Kidney tubule cell (primary cell): ENCODE measurements at places on chromosomes 13 and 19.
A peak's percentile ranks its signal among the peaks of the same experiment; 100 is the strongest.

GRCh38 chr19:3720349-3720917, 12.2 kb downstream of the TJP3 start:
- no peak for DNase-seq

DNA sequence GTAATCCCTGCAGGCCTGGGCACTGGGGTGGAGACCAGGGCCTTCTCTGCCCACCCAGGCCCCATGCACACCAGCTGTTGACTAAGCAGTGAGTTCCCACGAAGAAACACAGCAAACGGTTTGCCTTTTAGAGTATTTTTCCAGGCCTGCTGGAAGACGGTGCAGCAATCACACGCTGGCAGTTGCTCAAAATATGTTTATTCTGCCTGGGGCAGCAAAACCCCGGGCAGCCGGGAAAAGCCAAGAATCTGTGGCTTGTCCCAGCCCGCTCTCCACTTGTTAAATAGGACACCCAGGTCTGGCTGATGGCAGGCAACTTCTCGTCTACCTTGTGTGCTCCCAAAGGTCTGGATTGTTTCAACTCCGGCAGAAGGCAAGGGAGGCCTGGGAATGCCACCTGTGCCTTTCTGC, 40.8 kb downstream of the GGACT start:
- no peak for DNase-seq

DNA sequence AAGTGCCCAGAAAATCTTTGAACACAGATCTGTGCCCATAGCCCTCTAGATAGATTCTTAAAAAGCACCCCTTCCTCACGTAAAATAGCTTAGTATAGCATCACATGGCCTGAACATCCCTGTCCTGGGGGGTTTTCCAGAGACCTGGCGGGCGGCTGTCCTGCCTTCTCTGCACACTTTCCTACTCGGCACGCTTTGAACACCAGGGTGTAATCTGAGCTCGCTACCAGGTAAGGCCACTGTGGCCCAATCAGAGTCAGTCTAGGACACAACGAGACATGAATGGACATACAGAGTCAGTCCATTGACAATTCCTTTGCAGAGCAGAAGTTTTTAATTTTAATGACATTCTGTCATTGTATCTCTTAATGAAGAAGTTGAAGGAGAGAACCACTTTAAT, 8.1 kb downstream of the CYP2A13 start:
- DNase-seq: no peak

DNA sequence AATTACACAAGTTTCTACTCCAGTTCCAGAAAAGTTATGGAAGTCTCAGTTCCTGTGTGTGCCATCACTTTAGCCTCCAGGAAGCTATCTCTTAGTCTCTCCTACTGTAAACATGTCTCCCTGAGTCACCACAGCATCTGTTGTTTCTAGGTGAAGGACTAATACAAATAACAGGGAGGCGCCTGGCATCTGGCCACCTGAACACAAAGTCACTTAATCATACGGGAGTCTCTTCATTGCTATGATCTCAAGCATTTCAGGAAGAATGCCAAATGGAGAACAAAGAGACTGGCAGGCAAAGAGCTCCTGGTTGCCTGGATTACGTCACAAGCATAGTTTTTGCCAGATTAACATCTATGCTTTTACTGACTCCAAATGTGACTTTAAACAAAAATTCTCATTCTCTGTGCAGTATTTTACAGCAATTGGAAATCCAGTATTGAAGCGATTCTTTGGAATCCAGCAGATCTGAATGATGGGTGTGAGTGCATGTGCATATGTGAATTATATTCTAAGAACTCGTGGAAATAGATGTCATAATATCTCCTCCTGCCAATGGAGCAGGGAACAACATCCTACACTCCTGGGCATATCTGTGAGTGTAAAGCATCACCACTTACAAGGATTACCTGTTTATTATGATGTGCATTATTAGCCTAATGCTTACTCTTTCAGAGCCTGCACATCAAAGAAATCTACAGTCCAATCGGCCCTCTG, 572.8 kb downstream of the PCDH9 start:
- DNase-seq: peak; percentile 99

DNA sequence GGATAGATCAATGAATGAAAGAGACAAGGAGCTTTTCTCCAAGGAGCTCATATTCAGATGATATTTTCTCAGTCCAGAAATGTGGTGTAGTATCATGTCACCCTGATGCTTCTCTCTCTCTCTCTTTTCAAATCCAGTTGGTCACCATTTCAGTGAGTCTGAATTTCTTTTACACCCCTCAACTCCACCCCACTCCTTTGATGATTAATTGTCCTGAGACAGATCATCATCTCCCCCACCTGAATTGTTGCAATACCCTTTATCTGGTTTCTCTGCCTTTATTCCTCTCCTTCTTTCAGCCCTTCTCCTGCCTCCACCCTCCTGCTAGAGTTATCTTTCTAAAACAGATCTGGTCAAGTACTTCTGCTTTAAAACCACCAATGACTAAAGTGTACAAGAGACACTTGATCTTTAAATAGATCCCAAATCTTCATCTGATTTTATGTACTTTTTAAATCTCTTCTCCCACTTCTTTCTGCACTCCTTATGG, 299.8 kb downstream of the KLF5 start:
- no peak for DNase-seq

GRCh38 chr13:47117268-47117667, 220.4 kb upstream of the HTR2A start:
- DNase-seq: peak; percentile 60

- no peak for DNase-seq
These were observed 10.3 kb downstream of the ATG4D start for GRCh38 chr19:10553943-10554381.

DNA sequence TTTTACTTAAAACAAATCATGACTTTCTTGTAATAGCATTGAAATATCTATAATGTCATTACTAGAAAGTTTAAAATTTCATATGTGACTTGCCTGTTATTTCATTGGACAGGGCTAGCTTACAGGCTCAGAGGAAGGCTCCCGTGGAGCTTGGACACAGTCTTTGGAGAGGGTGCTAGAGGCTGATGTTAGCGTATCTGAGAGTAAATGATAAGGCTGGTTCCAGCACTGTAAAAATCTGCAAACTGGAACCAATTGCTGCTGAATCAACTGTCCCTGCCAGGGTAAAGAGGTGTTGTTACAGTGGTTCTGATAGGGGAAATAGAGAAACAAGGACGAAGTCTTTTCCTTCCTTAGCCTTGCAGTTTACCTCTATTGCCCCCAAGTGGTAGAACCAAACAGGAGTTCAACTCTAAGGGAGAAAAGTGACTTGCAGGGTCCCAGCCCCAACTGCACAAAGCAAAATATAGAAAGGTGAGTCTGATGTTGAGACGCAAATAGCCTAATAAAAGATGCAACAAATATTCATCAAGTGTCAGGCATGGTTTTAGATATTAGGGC, 901.7 kb downstream of the DIAPH3 start:
- no peak for DNase-seq

DNA sequence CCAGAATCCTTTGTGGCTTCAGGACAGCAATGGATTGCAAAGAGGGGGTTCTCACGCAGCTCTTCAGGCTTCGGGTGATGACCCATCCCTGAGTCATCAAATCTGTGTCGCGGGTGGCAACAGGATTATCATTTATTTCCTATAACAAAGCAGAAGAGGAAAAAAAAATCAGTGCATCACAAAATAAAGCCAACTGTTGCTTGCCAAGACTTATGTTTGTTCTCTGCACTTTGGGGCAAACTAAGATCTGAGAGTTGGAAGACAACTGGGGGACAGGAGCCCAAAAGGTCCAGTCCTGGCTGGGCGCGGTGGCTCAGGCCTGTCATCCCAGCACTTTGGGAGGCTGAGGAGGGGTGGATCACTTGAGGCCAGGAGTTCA, 6.4 kb downstream of the GNA15 start:
- DNase-seq: peak; percentile 63

DNA sequence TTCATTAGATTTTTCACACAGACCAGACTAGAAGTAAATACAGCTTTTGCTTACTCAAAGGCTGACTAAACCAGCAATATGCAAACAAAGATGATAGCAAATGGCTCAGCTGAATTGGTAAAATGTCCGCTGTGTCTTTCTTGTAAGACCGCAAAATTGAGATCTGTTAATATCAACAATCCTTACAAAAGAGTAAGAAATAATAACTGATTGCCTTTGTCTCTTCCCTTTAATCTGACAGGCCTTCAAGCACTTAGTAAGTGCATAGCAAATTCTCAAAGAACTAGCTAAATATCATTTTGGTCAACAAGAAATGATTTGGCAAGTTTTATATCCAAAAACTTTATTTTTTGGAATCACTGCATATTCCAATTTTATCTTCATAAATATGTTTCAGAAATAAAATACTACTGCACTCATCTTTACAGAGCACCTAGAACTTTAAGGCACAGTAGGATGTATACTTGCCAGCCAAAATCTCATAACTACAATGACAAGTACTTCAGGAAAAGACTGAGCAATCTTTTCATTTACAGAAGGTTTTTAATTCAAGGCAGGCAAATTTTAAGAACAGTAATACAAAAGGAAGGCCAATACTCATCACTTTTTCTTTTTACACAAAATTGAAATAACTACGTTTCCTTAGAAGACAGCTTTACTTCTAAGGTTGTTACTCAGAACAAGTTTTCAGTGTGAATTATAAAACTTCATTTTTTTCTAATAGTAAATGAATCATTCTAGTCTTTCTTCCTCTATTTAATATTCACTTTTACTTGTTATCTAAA, 1.1 kb downstream of the ELF1 start:
- peak; percentile 36 for DNase-seq

GRCh38 chr19:28793391-28794168, 419.4 kb downstream of the UQCRFS1 start:
- peak; percentile 2 for DNase-seq

DNA sequence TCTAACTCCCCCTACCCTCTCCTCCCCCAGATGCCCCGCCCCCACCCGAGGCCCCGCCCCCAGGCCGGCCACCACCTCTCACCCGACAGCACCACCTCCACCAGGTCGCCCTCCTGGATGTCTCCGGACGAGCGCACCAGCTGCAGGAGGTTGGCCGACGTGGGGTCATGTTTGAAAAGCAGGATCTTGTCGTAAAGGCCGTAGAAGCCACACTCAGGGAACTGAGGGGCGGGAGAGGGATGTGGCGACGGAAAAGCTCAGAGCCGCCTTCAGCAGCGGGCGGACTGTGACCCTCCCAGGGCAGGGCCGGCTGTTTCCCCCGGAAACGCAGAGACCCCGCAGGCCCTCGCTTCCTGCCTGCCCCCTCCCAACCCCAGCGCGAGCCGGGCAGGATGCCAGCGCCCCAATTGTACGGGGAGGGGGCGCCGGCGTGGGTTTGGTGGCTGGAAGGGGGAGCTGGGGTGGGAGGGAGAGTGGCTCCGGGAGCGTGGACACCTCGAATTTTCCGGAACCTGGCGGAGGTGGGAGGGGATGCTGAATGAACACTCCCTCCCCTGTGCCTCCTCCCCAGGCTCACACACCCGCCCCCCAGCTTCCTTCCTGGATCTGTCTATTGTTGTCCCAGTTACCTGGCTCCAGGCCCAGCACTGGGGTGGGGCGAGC, 3.0 kb downstream of the PRKD2 start:
- DNase-seq: peak; percentile 87

- no peak for DNase-seq
These were observed 5.6 kb upstream of the SPIB start for GRCh38 chr19:50413096-50413495.

- no peak for DNase-seq
These were observed 168.8 kb downstream of the OLFM4 start for GRCh38 chr13:53197424-53197823.

DNA sequence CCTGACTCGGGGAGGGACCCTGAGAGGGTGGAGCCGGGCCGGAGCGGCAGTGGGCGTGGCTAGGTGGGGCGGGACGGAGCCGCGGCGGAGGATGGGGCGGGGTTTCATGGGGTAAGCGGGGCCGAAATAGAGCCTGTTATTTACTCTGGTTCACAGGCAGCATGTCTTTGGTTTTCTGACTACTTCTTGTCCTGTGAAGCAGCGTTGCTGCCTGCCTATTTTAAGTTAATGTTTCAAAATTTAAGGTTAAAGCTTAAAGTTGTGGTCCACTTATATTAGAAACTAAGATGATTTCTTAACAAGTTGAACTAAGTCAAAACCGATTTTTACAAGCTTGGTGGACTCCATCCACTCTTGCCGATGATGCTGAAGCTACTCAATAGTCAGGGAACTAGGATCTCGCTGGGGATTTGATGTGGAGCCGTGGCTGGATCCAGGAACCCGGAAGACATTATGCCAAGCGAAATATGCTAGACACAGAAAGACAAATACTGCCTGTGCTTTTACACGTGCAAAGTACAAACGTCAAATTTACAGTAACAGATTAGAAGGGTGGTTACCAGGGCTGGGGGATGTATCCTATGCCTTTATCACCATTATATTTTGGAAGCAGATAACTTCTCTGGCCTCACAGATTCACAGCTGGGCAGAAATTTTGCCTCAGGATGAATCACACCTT, 433 bp upstream of the ZNF616 start:
- DNase-seq: no peak

DNA sequence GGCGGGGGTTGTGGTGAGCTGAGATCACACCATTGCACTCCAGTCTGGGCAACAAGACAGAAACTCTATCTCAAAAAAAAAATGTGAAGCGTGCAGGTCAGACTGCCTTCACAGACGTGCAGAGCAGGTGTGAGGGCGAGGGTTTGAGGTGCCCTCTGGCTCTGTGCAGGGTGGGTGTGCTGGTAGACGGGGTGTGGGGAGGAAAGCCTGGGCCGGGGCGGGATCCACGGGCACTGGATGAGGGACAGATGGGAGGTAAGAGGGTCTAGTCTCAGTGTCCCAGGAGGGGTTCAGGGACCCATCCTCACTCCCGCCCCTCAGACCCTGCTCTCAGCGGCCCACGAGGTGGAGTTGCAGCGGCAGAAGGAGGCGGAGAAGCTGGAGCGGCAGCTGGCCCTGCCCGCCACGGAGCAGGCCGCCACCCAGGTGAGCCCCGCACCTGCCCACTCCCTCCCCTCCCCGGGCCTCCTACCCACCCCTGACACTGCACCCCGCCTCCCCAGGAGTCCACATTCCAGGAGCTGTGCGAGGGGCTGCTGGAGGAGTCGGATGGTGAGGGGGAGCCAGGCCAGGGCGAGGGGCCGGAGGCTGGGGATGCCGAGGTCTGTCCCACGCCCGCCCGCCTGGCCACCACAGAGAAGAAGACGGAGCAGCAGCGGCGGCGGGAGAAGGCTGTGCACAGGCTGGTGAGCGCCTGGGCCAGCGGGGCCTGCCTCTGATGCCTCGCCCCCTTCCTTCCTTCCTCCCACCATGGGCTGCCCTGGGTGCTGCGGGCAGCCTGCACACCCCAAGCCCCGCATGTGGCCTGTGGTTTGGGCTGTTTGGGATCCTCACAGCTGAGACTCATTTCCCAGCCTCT, 9.1 kb downstream of the NOP53 start:
- no peak for DNase-seq

- DNase-seq: no peak
These were observed 31.8 kb downstream of the CACNG6 start for GRCh38 chr19:54023191-54023590.

GRCh38 chr19:49340069-49340864, 5.1 kb downstream of the CD37 start:
- peak; percentile 8 for DNase-seq

- DNase-seq: no peak
These were observed 192.0 kb downstream of the LHFPL6 start for GRCh38 chr13:39410964-39411363.

DNA sequence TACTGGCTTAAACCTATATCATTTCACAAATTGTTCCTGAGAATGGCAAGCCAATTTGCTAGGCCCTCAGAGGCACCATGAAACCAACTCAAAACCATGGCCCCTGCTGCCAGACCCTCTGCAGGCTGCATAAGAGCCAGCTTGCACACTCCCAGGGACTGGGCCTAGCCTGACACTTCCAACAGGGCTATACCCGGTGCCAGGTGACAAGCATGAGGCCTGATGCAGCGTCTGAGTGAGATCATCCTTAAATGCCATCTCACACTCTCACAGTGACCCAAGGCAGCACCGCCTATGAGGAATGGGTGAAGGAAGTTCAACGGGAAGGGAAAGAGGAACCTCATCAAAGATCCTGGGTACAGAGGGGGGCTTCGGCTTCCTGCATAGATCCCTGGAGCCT, 65.6 kb downstream of the C13orf42 start:
- no peak for DNase-seq
